ENCODE measurements at places on chromosomes 4 and X.

DNA sequence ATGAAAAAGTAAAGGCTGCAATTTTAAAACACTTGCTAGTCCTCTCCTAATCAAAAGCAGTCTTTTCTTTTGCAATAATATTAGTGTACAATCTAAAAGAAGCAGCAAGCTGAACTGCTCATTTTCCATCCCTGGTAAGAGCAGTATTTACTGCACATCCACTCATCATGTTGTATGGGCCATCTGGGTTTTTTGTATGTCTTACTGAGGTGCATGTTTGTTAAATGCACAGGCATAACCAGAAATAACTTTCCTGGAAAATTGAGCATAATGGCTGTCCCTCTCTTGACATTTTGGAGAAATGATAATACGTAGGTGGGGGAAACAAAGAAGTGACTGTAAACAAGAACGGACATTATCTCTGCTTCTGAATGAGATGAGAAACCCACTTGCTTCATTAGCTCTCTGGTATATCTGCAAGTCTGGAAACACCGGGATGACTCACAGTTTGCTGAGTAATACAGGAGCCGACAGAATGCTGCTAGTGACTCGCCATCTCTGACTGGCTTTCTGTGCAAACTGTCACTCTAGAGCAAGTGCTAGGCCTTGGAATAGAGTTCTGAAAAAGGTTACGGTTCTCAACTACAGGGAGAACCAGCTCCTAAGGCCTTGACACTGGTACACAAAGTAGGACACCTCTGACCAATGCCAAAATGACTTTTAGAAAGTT is 85.7 kb upstream of the MTM1 start:
- peak; percentile 57 for DNase-seq

- no peak for DNase-seq
Observed at GRCh38 chr4:120714417-120715010, 208.0 kb downstream of the PRDM5 start.

GRCh38 chrX:46575586-46575985 is 2.0 kb downstream of the CHST7 start:
- DNase-seq = no peak

DNA sequence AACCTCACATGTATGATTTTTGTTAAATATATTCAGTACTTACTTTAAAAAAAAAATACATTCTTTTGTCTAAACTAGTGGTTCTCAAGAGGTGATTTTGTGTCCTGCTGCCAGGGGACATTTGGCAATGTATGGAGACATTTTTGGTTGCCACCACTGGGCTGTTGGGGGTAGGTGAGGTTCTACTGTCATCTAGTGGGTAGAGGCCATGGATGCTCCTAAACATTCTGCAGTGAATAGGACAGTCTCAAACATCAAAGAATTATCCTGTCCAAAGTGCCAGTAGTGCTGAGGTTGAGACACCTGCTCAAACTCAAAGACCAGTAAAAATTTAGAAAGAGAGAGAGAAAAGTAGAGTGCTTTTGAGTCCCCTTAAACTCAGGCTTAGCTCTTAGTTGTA is 32.9 kb upstream of the PGM2 start:
- no peak for DNase-seq

DNA sequence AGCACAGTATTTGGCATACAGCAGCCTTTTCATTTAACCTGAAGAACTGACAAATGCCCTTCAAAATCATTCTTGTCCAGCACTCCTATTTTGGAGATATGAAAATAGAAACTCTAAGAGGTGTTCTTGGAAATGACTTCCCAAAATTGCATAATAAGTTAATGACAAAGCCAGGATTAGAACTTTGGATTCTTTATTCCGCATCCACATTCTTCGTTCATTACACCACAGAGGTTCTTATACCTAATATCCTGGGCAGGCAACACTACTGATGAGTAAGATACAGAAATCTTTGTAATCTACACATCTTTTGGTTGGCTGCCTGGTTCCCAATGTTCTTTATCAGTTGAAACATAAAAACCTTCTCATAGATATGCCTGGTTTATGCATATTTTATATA is 5.9 kb downstream of the COL25A1 start:
- DNase-seq = no peak

DNA sequence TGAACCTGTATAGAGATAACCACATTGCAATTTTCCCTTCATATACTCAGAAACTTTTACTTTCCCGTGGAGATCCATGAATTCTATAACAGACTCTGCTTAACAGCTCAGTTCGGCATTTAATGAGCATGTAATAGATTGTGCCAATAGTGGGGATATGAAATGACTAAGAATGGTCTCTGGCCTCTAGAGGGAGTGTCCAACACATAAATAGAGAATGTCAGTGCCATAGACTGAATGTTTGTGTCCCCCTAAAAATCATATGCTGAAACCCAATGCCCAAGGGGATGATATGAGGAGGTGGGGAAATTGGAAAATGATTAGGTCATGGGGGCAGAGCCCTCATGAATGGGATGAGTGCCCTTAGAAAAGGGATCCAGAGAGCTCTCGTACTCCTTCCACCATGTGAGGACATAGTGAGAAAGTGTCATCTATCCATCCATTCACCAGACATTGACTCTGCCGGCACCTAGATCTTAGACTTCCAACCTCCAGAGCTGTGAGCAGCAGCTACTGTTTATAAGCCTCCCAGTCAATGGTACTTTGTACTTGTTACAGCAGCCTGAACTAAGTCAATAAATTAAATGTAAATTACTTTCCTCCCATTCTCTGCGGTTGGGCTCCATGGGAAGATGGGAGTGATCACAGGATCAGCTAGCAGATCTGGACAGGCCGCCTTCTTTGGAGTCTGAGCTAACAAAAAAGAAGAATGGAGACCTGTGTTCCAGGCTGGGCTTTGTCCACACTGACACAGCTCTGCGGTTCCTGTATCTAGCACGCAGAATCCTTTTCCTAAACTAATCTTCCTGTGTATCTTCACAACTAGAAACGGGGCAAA is 28.1 kb upstream of the HPSE start:
- no peak for DNase-seq

GRCh38 chr4:55214172-55214571 is 88.8 kb upstream of the KDR start:
- DNase-seq = no peak

DNA sequence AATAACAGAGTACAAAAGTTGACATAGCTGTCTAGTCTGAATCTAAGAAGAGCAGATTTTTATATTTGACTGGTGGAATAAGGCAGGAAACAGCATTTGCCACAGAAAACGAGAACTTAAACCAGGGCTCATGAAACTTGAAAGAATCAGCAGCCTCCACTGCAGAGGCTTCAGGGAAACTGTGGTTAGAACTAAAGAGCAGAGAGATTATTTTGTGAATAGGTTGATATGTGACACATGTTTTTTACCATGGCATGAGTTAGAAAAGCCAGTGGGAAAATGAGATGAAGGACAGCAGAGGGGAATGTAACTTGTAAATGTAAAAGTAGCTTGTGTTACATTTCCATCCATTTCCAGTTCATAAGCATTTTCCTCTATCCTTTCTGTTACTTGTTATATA is 63.7 kb upstream of the CAMK2D start:
- peak; percentile 14 for DNase-seq

GRCh38 chr4:3098346-3098745 is 23.9 kb downstream of the HTT start:
- DNase-seq = no peak

- DNase-seq = no peak
Observed at GRCh38 chr4:34178476-34178875, 2065.8 kb downstream of the ARAP2 start.
